ENCODE measurements at places on chromosomes 7 and 10.
A peak's percentile ranks its signal among the peaks of the same experiment; 100 is the strongest.

DNA sequence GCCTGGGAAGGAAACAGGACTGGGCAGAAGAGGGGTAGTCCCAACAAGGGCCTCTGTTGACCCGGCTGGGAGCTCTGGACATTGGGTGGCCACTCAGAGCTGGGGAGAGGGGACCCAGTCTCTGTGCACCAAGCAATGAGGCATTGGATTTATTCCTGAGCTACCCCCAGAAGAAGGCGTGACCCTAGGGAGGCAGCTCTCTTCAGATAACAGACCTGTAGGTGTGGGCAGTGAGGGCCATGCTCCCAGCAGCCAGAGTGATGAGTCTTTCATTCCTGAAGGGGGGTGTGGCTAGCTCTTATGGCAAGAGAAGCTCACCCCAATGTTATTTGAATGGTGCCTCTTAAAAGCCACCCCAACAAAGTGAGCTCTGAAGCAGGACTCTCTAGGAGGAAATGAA lies 20.4 kb downstream of the TEX36 start:
- no peak for DNase-seq
- H3K27me3 ChIP-seq = no peaks in the 10 kb centered on the region
- H3K36me3 ChIP-seq = no peaks in the 10 kb centered on the region
- no peaks in the 10 kb centered on the region for H3K4me1 ChIP-seq
- H3K27ac ChIP-seq = no peak overlapping the region

- DNase-seq = no peak
- no peaks in the 10 kb centered on the region for H3K27me3 ChIP-seq
- H3K4me1 ChIP-seq = peaks cover 6% of the 10 kb centered on the region
- H3K4me3 ChIP-seq = no peak overlapping the region
Observed at GRCh38 chr7:30986738-30987137, 23.0 kb downstream of the GHRHR start.

DNA sequence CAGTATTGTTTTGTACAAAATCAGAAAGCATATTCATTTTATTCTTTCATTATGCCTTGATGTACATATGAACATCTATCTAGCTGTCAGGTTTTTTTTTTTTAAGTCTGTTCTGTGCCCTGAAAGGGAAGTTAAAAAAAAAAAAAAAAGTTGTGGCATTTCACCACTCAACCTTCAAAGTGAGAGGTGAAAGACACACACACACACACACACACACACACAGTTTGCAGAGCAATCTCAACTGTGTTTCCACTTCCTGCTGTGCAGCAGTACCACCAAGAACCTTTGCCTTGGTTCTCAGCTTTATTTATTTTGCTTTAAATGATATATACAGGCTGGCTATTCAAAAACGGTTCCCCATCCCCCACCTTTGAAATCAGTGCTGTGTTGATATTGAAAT lies 955.6 kb downstream of the GATA3 start:
- no peaks in the 10 kb centered on the region for H3K36me3 ChIP-seq
- no peaks in the 10 kb centered on the region for H3K4me1 ChIP-seq
- DNase-seq = no peak
- H3K27ac ChIP-seq = no peak overlapping the region
- no peaks in the 10 kb centered on the region for H3K27me3 ChIP-seq

DNA sequence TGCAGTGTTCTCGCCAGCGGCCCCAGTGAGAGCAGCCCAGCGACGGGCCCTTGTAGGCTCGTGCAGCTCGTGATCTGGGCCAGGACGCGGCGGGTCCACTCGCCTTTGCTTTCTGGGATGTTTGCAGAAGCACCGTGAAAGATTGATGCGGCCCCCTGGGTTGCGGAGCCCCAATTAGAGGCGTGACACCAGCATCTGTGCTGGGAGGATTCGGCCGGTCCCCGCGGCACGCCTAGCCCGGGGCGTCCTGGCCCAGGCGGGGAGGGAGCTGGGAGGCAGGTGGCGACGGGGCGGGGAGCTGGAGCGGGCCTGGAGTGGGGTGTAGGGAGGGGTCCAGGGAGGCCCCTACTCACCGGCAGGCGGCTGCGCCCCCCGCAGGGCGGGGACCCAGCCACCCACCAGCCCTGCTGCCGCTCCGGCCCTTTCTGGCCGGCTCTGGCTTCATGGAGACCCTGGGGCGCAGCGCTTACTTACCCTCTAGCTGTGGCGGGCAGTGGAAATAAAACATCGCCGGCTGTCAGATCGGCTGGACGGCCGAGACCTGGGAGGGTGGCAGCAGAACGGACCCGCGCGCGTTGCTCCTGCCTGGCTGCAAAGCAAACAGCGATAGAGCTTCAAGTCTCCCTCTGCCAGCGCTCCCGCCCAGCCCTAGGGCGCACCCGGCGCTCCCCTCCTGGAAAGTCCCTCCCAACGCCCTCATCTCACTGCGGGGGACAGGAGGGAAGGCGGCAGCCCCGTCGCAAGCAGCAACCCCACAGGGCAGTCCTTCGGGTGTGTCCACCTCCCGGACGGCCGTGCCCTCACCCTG lies 752 bp downstream of the DRGX start:
- no peak overlapping the region for H3K4me3 ChIP-seq
- peaks cover 28% of the 10 kb centered on the region for H3K27me3 ChIP-seq
- no peak overlapping the region for H3K27ac ChIP-seq
- no peak for DNase-seq
- H3K4me1 ChIP-seq = peaks cover 16% of the 10 kb centered on the region

- H3K4me3 ChIP-seq = peak overlapping the region; percentile 97
- peak overlapping the region; percentile 98 for H3K27ac ChIP-seq
- H3K4me1 ChIP-seq = no peaks in the 10 kb centered on the region
Observed at GRCh38 chr10:30432622-30433305, 1.2 kb upstream of the MAP3K8 start.

- peaks cover 16% of the 10 kb centered on the region for H3K4me1 ChIP-seq
- DNase-seq = no peak
- H3K27ac ChIP-seq = peak overlapping the region; percentile 15
- no peak overlapping the region for H3K4me3 ChIP-seq
Observed at GRCh38 chr10:30510932-30511700, 77.1 kb downstream of the MAP3K8 start.

DNA sequence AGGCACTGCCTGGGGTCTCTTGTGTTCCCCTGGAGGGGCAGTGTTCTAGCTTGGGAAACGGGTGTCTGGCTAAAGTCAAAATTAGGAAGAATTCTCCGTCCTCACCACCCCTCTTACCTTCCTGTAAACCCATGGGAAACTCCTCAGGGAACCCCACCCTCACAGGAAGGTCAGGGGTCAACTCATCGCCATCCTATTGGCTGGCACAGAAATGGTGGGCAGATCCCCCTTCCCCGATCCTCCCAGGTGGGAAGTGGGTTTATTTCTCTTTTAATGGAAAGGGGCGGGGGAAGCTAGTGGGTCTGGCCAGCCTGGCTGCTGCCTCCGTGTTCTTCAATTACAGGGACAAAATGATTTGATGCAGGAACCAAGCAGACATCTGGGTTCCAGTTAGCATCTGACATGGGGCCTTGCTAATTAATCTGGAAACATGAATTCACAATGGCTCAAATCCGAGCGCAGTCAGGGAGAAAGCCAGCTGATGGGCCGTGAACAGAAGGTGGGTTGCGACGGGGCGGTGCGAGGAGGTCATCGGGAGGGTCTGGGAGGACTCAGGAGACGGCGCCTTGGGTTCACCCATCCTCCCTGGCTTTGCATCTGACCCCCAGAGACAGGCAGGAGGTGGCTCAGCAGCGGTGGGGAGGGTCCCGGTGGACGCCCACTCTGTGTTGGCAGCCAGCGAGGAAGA lies 66.6 kb downstream of the SLIT1 start:
- H3K27me3 ChIP-seq = no peaks in the 10 kb centered on the region
- no peaks in the 10 kb centered on the region for H3K4me1 ChIP-seq
- DNase-seq = no peak
- no peak overlapping the region for H3K27ac ChIP-seq
- no peak overlapping the region for H3K4me3 ChIP-seq
- no peaks in the 10 kb centered on the region for H3K36me3 ChIP-seq

Measured in thoracic aorta (tissue), 2 donors.